Upper lobe of left lung (tissue), 6 donors: ENCODE measurements at places on chromosomes 2 and 18.

GRCh38 chr2:204415406-204416181 lies 129.7 kb upstream of the PARD3B start:
- no peak for DNase-seq

DNA sequence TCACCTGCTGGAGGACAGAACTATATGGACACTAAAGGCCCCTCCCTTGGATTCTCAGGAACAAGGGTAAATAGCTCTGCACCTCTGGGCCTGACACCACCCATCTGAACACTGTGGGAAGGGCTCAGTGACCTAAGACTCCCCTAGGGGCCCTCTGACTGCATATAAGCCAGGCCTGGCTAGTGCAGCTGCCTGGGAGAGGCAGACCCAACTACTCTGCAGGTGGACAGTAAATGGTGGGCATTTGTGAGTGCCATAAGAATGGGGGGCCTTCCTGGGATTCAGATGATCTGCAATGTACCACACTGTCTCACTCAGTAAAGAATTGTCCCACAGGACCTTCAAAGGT lies 11.2 kb upstream of the WIPF1 start:
- no peak for DNase-seq

GRCh38 chr2:70967189-70967588 lies 11.2 kb upstream of the ANKRD53 start:
- DNase-seq: no peak

DNA sequence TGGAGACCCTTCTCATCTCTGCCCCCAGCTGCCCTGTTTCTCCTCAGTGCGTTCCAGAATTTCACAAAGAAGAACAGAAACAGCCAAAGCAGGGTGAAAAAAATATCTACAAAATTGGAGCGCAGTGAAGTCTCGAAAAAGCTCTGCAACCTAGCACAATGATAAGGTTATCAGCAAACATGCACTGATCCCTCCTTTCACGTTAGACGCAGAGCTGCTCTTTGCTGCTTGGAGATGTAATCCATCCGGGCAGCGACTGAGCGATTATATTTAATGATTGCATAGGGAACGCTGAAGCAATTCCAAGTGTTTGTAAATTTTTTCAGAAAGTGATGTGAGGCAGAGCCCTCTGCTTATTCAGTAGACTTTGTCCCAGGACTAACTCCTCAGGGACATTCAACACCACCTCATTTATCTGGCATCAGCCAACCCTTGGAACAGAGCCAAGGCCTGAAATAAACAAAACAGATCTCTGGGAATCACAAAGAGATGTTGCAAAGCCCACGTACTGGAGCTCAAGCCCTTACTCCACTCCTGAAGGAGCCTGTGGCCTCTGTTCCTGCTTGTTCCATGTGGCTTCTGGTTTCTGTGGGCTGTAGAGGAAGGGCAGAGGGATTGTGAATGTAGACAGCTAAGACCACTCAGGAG lies 172.6 kb upstream of the BCL2L11 start:
- DNase-seq: no peak

- DNase-seq: peak; percentile 98
These were observed 1.2 kb downstream of the YPEL5 start for GRCh38 chr2:30147715-30148610.

GRCh38 chr2:102094917-102095316 lies 47.6 kb upstream of the IL1R1 start:
- DNase-seq: no peak

GRCh38 chr2:136049011-136049742 lies 63.8 kb upstream of the DARS1 start:
- DNase-seq: no peak

- DNase-seq: peak; percentile 12
These were observed 94.0 kb downstream of the NDUFA10 start for GRCh38 chr2:239930871-239931771.

GRCh38 chr2:219426534-219427136 lies 8.0 kb upstream of the SPEG start:
- DNase-seq: no peak

GRCh38 chr2:238216651-238217184 lies 13.2 kb upstream of the ILKAP start:
- no peak for DNase-seq

DNA sequence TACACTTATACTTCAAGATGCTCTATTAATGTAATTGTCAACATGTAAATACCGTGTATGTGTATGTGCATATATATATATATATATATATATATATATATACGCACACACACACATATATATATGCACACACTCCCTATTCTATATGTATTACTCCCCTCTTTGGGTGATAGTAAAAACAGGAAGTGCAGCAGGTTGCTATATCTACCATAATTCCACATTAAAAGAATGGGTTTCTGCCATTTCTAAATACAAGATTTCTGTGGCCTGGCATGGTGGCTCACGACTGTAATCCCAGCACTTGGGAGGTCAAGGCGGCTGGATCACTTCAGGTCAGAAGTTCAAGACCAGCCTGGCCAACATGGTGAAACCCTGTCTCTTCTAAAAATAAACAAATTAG lies 77.0 kb downstream of the OTX1 start:
- no peak for DNase-seq

GRCh38 chr2:182259629-182260150 lies 167.1 kb downstream of the PDE1A start:
- no peak for DNase-seq

DNA sequence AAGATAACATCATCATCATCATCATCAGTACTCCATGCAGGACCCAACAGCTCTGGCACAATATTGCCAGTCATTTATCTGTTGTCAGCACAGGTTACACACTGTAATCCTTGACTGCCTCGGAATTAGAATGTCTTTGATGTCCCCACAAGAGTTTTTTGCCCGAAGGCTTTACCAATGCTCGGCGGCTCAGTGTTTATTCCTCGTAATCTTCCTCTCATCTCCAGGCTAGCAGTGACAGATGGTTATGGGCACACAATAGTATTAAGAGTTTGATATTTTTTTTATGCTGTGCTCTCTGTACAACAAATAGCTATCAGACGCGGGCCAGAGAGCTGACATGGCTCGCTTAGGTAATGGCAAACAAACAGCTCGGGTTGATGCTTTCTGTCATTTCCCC lies 515.2 kb downstream of the ZEB2 start:
- DNase-seq: no peak

- no peak for DNase-seq
These were observed 273.4 kb upstream of the CDH7 start for GRCh38 chr18:65477455-65477854.

GRCh38 chr2:12636837-12637581 lies 79.7 kb upstream of the TRIB2 start:
- no peak for DNase-seq

DNA sequence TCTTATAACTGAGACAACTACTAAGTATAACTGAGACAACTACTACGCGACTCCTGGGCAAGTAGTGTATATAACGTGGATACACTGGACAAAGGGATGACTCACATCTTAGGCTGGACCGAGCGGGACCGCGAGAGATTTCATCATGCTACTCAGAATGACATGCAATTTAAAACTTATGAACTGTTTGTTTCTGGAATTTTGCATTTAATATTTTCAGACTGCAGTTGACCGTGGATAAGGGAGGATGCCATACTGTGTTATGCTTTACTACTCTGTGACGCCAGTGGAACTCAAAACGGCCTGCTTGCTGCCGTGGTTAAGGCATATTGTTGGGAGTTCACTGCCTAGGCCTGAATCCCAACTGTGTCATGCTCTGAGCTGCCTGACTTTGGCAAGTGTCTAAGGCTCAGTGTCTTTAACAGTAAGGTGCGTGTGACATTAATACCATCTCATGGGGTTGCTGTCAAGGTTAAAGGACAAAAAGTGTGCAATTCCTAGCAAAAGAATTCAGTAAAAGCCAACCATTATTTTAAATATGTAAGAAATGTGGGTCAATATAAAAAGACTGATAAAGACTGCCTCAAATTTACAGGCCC lies 64.6 kb downstream of the BMP10 start:
- peak; percentile 58 for DNase-seq

DNA sequence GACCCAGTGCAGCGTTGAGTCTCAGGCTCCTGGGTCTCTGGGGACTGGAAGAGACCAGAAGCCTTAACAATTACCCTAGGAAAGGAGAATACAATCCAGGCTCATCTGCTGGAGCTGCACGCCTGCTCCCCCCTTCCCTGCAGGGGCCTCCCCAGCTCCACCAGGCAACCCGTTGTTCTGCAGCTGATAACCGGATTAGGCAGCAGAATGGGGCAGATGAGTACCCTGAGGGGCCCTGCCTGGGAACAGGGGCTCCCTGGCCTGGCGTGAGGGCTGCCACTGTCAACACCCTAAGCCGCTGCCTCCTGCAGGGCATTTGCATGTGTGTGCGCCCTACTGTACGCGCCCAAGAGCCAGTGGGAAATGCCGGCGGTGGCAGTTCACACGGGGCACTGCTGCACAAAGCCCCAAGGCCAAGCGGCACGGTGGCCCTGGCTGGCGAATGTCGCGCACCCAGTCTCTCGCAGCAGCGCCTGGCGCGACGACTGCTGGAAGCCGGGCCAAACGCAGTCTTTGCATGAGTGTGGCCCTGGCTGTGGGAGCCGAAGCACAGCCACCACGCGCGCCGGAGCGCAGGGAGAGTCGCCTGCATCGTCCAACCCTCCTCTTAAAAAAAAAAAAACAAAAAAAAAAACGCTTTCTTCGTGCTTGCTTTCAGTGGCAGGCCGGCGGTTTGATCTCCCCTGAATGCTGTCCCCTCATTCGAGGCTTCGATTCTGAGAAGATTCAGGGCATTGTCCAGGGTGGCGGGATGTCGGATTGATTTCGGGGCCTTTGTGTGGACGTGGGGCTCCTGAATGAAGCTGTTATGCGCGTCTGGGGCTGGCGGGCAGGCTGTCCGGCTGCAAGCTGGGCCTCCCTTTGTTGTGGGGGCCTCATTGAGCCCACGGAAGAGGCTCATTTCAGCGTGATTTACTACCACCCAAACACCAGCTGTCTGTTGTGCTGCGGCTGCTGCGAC lies 63.8 kb downstream of the SETBP1 start:
- no peak for DNase-seq

GRCh38 chr2:100151310-100151709 lies 8.9 kb upstream of the AFF3 start:
- no peak for DNase-seq

DNA sequence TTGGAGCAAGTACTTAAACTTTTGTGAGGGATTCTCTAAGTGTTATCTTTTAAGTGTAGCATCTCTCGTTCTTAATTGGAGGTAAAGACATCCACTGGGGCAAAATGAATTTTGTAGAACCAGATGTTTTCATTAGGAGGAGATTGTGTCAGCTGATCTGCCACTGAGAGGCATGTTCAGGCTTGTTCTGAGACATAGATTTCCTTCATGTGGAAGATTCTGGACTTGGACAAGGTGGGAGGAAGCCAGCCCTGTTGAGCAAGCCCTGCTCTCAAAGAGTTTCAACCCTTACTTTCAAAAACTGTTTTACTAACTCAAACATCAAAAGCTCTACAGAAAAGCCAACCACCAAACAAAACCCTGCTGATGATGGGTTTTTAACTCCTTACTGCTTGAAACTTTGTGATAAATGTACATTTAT lies 6.5 kb downstream of the MAP4K4 start:
- DNase-seq: peak; percentile 36

DNA sequence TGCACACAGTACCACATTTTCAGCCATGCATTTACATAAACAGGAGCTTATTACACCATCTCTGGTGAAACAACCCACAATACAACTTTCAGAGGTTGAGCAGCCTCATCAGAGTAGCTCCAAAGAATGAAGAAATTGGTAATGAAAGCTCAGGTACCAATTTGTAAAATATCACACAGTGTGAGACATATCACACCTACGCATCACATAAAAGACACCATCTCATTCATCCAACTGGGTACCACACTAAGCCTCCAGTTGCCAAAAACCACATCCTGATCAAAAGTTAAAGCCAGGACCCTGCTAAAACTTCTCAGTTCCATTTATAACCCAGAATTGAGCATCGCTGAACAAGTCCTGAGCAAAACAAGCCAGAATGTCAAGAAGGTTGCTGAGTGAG lies 4.6 kb downstream of the TMEM163 start:
- DNase-seq: no peak

- no peak for DNase-seq
These were observed 805.6 kb upstream of the KLHL29 start for GRCh38 chr2:22579341-22579740.

- no peak for DNase-seq
These were observed 20.5 kb upstream of the GNAL start for GRCh38 chr18:11668441-11669169.

GRCh38 chr2:64763126-64763525 lies 109.4 kb upstream of the SERTAD2 start:
- no peak for DNase-seq

DNA sequence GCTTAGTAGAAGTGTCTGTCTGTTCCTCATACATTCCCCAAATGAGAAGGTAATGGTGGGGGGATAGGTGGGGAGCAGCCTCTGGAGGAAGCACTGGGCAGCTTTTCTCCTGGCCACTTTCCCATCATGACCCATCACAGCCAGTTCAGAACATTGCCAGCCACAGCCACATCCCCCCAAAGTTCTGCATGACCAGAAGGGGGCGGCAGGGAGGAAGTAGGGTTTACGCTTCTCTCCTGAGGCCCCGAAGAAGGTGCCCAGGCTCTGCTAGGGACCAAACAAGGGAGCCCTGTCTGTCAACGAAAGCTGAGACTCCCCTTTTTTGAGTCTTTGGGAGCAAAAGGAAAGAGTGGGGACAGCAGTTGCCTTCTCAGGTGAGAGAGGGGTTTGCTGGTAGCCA lies 7.7 kb downstream of the IGFBP5 start:
- DNase-seq: no peak

- DNase-seq: no peak
These were observed 32.8 kb downstream of the NRP2 start for GRCh38 chr2:205714789-205715720.

- DNase-seq: no peak
These were observed 262.5 kb downstream of the TGIF1 start for GRCh38 chr18:3712491-3712890.

DNA sequence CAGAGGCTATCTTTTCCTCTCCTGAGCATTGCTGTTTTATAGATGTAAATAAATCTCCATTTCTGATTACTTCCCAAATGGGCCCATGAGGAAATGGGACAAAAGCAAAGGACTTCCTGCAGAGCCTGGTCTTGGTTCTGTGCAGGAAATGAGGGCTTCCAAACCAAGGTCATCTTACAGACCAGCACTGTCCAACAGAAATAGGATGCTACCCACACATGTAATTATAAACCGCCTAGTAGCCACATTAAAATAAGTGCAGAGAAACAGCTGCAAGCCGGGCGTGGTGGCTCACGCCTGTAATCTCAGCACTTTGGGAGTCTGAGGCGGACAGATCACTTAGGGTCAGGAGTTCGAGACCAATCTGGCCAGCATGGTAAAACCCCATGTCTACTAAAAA lies 6.2 kb downstream of the TTL start:
- no peak for DNase-seq

DNA sequence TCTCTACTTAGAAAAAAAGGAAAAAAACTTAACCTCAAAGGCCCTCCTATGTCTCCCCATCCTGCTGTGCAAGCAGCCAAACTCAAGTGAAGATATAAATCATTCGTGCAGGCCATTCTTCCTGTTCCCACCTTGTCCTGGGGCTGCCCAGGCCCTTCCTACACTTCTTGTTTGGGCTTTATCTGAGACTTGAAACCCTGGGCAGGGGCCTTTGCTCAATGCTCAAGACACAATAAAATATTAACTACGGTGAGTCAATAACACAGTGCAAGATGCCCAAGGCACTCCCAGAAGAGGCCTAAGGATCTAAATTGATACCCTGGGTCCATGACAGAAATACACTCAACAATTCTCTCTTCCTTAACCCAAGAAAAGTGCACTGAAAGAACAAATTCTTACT lies 67.6 kb downstream of the TBC1D8 start:
- no peak for DNase-seq
